ENCODE measurements at places on chromosomes 5 and 9.

GRCh38 chr9:128550770-128551656 is 1.4 kb upstream of the SPTAN1 start:
- DNase-seq, result no peak

DNA sequence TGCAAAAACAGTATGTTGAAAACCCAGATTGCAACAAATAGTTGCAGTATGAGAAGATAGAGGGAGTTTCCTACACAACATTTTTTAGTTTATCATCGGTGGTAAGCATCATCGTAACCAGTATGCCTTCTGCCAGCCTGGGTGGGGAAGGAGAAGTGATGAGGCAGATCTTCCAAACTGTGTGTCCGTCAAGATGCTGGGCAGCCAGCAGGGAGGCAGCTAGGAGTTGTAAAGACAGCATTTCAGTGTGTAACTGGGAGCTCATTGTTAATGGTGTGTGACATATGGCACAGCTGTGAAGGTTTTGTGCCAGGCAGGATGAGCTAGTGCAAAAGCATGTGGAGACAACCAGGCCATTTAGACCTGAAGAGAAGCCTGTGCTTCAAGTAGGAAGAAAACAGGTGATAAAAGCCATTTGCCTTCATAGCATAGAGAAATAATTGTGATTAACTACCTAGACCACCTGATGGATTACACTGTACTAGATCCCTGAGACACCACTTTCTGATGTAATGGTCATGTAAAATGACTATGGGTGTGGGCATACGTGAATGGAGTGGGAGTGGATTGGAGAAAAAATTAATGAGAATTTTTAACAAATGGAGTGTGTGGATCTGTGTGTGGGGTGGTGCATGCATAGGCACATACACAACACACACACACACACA is 347.0 kb upstream of the ADAMTSL1 start:
- DNase-seq, result no peak

- no peak for DNase-seq
These were observed 540.9 kb upstream of the WWC1 start for GRCh38 chr5:167750586-167750985.

DNA sequence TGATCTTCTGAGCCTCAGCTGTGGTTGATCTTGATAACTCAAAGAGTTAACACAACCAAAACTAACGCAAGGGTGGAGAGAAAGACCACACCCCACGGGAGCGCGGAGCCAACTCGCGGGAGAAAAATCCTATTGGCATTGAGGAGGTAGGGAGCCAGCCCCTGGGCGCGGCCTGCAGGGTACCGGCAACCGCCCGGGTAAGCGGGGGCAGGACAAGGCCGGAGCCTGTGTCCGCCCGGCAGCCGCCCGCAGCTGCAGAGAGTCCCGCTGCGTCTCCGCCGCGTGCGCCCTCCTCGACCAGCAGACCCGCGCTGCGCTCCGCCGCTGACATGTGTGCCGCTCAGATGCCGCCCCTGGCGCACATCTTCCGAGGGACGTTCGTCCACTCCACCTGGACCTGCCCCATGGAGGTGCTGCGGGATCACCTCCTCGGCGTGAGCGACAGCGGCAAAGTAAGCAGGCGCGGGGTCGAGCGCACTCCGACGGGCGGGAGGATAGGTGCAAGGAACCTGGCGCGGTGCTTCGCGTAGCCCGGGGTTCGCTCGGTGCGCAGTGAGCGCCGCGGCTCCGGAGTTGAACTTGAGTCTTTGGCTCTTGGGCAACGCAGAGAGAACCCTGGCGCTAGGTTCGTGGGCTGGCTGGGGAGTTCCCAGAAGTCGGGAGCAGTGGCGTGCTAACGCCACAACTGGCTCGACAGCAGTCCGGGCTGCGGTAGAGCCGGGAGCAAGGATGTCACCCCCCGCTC is at the start of gene GDA:
Gene GDA (plus strand): TSS at position 210 of the 745 bp plus-strand sequence. CDS start 120 bp downstream, at position 330.
- no peak for DNase-seq

DNA sequence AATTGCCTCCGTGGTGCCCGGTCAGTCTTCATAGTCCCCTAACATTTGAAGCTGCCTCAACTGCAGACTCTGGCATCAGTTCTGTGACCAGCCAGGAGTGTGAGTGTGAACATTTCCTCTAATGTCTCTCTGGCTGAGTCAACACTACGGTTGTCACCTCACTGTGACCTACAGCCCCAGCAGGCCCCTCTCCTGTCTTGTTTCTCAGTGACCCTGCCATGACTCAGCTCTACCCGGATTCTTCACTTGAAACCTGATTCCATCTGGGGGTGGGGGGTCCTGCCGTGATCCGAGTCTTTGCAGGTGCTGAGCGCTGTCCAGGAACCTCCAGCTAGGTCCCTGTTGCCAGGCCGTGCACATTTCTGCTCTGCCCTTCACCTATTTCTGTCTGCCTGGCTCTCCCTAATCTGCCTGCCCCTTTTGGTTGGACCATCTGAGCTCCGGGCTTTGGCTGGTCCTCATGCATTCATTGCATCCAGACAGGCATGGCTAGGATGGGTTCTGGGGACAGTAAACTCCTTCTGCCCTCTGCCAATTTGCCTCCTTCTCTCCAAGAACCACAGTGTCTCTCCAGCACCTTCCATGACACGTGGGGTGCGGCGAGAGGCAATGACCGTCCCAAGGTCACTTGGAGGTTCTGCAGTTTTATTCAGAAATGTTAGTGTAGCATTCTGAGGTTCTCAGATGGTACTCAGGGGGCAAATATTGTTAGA is 24.2 kb downstream of the STC2 start:
- DNase-seq, result peak; percentile 78

GRCh38 chr5:157279605-157280239 is 13.8 kb downstream of the CYFIP2 start:
- DNase-seq, result no peak

GRCh38 chr5:2725980-2726765 is 25.3 kb downstream of the IRX2 start:
- no peak for DNase-seq

- DNase-seq, result no peak
These were observed 708.1 kb downstream of the EFNA5 start for GRCh38 chr5:106962464-106963230.

DNA sequence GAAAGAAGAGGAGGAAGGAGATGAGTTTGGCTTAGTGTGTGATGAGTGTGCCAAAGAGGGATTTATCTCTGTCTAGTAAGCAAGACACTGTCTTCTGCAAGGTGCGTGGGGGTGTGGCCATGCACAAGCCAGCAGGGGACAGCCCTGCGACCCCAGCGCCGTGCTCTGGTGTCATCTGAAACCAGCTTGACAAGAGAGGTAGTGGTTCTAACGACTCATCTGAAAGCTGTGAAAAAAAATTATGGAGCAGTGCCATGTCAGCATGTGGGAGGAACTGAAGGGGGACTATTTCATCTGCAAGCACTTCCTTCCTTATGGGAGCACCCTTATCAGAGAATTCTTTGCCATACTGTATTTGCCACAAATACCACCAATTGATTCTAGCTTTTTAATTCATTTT is 398.6 kb downstream of the PSAT1 start:
- DNase-seq, result no peak

GRCh38 chr5:16178745-16179372 is 732 bp downstream of the MARCHF11 start:
- DNase-seq, result peak; percentile 78

DNA sequence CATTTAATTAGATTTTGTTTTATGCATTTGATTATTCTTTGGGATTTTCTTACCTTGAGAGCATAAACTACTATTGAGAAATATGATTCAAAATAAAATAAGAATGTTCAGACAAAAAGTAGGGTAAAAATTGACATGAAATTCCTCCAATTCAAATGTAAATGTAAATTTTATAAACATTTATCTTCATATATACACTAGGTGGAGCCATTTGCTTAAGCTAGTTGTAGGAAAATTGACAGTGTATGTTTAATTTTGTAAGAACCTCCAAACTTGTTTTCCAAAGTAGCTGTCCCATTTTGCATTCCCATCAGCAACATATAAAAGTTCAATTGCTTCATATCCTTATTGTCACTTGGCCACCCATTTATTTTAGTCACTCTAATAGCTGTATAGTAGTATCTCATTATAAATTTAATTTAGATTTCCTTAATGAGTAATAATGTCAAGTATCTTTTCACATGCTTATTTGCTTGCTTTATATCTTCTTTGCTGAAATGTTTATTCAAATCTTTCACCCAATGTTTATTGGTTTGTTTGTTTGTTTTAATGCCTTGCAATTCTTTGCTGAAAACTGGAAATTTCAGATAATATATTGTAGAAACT is 37.6 kb upstream of the SLCO6A1 start:
- no peak for DNase-seq

DNA sequence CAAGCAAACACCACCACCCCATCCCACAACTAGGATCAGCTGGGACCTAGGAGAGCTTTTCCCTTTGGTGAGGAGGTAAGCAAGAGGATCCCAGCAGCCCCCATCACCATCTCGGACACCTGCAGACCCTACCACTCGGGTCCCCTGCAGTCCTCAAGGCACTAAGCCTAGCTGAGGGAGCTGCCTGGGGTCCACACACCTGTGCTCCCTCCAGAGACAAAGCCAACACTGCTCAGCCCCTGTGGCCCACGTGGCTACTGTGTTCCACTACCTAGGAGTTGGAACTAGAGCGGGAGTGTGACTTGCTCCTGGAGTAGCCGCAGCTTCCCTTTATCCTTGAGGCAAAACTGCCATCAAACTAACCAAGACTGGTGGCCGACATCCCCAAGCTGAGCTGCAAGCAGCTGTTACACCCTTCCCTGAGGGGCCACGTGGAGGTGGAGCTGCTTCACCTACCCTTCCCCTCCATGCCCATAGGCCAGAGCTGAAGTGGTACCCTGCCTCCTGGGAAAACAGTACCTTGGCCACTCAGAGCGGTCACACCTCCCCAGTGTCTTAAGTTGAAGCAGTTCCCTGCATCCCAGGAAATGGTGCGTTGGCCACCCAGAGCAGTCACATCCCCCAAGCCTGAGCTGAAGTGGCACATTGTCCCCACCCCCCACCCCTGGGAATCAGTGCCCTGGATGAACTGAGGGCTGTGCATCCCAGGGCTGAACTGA is 205.5 kb downstream of the CACNA1B start:
- no peak for DNase-seq

DNA sequence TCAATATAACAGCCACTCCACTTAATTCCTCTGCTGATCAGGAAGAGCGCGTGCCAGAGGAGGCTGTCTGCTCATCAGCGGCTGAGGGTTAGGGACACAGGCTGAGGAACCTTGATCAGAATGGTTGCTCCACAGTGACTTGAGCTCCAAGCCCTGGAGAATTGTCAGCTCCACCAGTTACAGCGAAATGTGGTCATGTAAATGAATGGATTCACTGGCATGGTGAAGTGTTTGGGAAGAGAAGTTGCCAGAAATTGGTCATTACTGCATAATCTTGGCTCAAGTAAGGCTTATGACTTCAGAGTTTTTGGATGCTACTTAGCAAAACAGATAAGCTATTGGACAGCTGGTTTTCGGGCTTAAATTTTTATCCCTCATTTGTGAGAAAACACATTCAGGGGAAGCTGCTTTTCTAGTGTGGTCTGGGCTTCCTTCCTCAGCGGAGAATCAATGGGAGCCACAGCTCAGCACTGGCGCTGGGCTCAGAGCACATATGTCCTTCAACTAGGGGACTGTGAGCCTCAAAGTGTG is 65.0 kb downstream of the PRRT1B start:
- no peak for DNase-seq

GRCh38 chr5:102286476-102286875 is 9.6 kb downstream of the SLCO4C1 start:
- no peak for DNase-seq

- DNase-seq, result no peak
These were observed 381.4 kb downstream of the GADD45G start for GRCh38 chr9:89986190-89986589.

- no peak for DNase-seq
These were observed 27.5 kb downstream of the ADAM19 start for GRCh38 chr5:157547941-157548512.

DNA sequence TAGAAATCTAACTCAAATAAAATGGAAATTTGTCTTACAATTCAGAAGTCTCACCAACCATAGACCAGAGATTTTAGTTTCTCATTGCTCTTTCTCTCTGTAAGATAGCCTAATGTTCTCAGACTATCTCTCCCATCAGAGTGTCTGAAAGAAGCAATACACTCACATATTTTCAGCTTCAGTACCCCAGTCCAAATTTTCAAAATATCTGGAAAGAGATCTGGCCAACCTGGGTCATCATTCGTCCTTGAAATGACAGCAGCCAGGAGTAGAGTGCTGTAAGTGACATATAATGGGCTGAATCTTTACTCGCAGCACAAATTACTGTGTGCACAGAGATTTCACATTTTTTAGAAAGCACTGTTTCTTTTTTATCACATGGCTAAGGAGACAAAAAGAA is 313.3 kb upstream of the PRR16 start:
- DNase-seq, result no peak

DNA sequence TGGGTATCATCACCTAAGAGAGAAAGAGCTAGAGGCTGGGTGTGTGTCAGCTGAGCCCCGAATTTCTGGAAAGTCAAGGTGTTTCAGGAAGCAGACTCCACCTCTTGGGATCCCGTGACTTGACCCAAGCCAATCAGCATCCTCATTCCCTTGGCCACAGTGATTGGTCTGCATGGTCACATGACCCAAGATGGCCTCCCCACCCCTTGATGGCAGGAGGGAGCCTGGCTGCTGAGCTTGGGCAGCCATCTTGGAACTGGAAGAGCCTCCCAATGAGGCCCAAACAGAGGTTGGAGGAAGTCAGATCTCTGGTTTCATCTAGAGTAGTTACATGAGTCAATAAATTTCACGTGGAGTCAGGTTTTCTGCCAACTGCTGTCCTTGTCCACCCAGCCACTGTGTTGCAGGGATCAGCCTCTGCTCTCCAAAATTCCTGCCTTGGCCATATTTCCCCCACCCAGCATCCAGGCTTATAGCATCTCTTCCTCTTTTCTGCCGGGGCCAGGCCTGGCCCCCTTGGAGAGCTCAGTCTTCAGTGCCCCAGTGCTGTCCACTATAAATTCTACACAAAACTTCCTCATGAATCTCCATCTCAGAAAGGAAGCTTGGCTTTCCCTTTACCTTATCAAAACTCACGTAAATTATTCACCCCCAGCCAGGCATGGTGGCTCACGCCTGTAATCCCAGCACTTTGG is 17.2 kb upstream of the SUSD3 start:
- DNase-seq, result peak; percentile 33

DNA sequence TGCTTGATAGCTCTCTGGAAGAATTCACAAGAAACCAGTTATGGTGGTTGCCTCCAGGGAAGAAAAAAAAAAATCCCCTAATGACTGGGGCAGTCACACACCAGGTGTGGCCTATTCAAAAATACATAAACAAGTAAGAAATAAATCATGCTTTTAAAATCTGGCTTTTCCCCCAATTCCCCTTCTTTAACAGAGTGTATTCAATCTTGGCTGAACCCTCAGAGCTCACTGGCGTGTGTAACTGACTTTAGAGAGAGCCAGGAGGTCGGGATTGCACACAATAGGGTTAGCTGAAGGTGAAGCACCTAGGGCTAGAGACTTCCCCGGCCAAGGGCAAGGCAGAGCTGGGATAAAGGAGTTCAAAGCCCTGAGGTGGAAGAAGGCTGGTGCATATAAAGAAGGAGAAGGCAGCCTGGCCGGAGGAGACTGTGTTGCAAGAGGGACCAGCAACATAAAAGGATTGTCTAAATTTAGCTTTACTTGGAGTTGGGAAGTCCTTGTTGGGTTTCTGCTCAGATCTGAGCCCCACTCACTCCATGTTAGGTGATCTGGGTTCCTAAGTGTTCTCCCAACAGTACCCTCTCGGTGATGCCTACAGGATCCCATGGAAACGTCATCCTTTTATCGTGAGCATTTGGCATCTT is 19.7 kb downstream of the FNBP1 start:
- DNase-seq, result no peak

- DNase-seq, result no peak
These were observed 1.2 kb downstream of the IRX1 start for GRCh38 chr5:3596857-3597166.

GRCh38 chr5:167835146-167835545 is 456.3 kb upstream of the WWC1 start:
- no peak for DNase-seq

- no peak for DNase-seq
These were observed 67.6 kb downstream of the ANKHD1 start for GRCh38 chr5:140469259-140469658.

Measured in HT1080 (cell line).